ENCODE measurements at places on chromosomes 16 and 17.

DNA sequence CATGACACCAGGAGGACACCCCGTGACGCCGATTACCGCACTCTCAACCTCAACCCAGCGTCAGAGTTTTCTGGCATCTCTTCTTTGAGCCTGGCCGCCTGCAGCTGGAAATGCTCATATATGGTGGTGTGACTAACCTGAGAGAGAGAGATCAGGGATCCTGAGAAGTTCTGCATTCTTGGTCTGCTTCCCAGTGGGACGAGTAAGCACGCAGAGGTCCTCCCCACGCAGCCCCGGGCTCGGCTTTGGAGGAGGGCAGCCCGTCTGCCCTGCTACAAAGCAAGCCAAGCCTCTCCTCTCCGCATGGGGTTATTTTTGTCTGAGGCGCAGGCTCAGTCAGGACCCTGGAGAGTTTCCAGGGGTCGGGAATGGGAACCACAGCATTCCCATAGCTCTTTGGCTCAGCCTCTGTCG lies 16.5 kb downstream of the CRISPLD2 start:
- no peak for DNase-seq

- DNase-seq: no peak
Observed at GRCh38 chr16:26983426-26983825, 83.3 kb upstream of the C16orf82 start.

DNA sequence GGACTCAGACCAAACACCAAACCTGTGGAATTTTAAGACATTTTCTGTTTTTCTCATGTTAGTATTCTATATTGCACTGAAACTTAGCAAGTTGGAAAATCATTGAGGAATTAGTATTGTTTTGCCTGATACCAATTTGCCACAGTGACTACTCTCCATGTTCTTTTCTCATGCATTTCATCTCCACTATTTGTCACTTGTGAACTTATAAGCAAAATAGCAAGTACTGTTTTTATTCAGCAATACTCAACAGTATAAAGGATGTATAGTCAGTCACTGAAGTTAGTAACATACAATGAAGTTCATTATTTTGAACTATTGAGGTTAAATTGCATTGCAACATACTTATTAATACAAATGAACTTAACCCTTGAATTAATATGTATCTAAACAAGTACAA lies 5.8 kb upstream of the VPS35L start:
- no peak for DNase-seq

DNA sequence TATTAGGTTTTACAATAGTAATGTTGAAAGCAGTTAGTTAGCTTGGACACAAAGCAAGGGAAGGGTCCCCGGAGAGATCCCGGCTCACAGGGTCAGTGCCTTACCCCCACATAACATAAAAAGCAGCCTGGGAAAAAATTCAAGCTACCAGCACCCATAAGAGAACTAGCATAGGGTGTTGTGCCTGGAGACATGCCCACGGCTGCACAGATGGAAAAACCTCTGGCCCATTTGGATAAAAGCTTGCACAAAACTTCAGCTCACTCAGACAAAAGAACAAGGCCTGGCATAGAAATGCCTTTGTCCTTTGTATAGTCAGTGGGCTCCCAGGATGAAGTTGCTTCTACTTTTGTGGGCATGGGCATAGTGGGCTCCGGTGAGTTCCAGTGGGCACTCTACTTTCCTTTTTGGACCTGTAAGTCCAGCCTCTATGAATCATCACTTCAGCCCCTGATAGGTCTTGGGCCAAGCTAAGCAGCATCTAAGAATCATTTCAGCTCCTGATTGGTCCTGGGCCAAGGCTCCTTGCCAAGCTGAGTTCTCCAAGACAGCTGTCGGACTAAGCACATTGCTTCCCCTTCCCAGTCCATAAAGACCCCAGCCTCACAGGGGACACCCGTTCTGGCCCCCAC lies 1.3 kb upstream of the RDM1 start:
- no peak for DNase-seq

DNA sequence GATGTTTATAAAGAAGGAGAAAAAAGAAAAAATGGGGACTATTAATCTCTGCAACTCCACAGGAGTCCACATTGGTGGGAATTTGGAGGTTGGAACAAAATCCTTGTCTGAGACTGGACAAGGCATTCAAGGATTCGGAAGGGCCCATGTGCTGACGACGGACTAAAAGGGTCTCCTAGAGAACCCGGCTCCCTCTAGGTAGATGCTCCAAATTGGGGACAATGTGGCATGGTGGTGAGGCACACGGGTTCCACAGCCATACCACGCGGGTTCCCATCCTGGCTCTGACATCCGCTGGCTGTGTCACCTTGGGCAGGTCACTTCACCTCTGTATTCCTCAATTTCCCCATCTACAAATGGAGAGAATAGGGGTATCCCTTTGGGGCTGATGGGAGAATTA lies 227.4 kb downstream of the C16orf78 start:
- no peak for DNase-seq

GRCh38 chr17:1617620-1618174 lies 10.9 kb downstream of the SLC43A2 start:
- DNase-seq: no peak

DNA sequence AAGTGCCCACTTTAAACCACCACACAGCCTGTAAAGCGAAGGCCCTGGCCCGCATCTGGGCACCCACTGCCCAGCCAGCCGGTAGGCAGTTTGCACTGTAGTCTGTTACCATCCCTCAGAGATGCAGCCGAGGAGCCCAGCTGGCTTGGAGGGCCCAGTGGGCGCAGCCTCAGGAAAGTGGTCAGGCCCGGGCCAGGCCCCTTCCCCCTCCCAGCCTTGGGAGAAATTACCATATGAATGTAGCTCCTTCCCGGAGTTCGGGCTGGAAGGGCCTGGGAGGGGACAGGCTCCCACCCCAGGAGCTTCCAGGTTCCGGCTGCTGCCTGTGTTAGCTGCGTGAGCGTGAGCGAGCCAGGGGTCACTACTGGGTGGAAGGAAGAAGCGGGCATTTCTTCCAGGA lies 325.4 kb downstream of the SEC14L1 start:
- DNase-seq: no peak

DNA sequence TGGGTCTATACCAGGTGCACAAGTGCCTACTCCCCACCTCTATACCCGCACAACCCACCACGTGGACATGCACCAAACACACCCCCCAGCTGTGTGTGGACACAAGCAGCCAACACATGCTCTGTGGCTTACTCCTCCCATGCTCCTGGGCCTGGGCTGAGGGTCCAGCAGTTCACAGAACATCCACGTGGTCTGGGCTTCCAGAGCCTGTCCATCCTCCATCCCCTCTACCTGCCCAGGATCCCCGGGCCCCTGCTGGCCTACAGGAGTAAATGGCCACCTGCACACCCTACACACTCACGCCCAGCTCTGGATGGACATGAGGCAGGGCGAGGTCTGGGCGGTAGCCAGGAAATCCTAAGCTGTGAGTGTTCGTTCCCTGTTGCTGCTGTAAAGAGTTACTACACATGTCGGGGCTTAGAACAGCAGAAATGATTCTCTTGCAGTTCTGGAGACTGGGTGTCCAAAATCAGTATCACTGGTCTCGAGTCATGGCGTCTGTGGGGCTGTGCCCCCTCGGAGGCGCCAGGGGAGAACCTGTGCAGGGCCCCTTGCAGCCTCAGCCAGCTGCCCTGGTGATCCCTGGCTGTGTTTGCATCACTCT lies 15.0 kb upstream of the RAI1 start:
- DNase-seq: no peak

- no peak for DNase-seq
Observed at GRCh38 chr16:78549366-78549765, 449.9 kb downstream of the WWOX start.

GRCh38 chr17:57485566-57485865 lies 229.2 kb downstream of the MSI2 start:
- DNase-seq: no peak

GRCh38 chr16:88548985-88549384 lies 21.2 kb upstream of the ZC3H18 start:
- DNase-seq: no peak

- no peak for DNase-seq
Observed at GRCh38 chr16:55912022-55912421, 36.8 kb upstream of the CES5A start.

- DNase-seq: no peak
Observed at GRCh38 chr17:31373150-31374093, 18.1 kb upstream of the RAB11FIP4 start.

GRCh38 chr16:85612191-85612800 lies 826 bp upstream of the GSE1 start:
- no peak for DNase-seq

DNA sequence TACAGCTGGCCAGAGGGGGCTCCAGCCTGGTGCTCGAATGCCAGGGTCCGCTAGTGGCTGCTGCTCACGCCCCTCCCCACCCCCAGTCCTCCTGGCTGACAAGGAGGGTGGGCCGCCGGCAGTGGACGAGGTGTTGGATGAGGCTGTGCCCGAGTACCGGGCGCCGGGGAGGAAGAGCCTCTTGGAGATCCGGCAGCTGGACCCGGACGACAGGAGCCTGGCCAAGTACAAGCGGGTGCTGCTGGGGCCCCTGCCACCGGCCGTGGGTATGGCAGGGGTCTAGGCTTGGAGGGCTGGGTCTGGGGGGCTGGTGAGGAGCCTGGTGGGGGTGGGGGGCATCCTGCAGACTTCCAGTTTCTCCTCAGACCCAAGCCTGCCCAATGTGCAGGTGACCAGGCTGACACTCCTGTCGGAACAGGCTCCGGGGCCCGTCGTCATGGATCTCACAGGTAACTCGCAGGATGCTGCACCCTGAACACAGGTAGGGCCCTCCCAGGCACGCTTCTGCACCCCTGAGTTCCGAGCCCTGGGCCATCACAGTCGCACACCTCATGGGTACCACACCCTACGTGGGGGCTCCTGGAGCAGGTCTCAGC lies 1.2 kb upstream of the PDIA2 start:
- DNase-seq: no peak

GRCh38 chr17:76438906-76439305 lies 14.0 kb downstream of the UBE2O start:
- no peak for DNase-seq

DNA sequence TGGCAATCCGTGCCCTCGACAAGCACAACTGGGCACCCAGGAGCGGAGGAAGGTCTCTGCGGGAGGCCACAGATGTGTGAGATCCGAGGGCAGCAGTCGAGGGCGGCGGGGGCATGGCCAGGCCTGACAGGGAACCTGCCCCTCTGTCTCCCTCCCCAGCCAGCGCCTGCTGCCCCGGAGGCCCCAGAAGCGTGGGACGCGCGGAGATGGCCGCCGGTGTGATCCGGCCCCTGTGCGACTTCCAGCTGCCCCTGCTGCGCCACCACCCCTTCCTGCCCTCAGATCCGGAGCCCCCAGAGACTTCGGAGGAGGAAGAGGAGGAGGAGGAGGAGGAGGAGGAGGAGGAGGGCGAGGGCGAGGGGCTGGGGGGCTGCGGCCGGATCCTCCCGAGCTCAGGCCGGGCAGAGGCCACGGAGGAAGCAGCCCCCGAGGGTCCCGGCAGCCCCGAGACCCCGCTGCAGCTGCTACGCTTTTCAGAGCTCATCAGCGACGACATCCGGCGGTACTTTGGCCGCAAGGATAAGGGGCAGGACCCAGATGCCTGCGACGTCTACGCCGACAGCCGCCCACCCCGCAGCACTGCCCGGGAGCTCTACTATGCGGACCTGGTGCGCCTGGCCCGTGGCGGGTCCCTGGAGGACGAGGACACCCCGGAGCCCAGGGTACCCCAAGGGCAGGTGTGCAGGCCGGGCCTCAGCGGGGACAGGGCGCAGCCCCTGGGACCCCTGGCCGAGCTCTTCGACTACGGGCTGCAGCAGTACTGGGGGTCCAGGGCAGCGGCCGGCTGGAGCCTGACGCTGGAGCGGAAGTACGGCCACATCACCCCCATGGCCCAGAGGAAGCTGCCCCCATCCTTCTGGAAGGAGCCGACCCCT lies 1.7 kb downstream of the PERCC1 start:
- no peak for DNase-seq

GRCh38 chr16:55376045-55376444 lies 52.0 kb downstream of the IRX6 start:
- DNase-seq: no peak

DNA sequence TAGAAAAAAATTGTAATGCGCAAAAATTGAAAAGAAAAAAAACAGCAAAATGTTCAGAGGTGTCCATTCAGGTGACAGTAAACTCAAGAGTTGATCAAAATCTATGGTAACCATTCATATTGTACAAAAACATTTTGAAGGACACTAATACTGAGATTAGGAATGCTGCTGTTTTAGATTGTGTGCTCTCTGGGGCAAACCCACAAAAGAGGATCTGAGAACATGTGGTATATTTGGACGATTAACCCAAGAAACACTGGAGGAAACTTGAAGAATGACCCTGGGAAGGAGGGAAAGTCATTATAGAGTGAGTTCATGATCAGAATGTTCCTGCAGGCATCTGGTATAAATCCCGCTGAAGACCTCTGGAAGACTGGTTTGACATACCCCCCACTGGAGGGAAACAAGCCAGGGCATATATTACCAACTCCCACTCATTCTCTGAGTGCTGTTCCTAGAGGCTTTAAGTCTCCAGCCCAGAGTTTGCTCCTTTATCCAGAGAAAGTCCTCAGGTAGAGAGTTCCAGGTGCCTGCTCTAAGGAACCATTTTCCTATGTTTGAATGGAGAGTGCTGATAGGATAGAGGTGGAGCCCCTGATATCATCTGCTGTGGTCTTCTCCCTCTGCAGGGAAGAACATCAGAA lies 1.2 kb downstream of the KRTAP4-2 start:
- no peak for DNase-seq

DNA sequence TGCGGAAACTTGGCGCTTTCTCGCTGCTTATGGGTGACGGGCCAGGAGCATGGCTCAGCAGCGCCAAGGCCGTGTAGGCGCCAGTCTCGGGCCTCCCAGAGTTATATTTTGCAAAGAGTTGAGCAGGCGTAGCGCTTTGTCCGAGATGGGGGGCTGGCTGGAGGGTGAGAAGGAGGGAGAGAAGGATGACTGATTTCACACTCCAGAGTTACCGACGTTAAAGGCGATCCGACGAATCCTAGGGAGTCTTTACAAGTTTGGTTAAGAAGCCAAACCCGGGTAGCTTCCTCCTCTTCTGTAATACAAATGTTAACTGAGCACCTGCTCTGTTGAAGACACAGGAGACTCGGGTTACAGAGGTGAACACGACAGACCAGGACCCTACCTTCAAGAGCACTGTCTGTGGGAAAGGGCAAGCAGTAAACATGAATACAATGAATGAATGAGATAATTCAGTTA lies 782 bp downstream of the POLR2A start:
- no peak for DNase-seq

Data from T follicular helper cell (primary cell).